Motor neuron (in vitro differentiated cells): ENCODE measurements at places on chromosomes 3 and 15.

DNA sequence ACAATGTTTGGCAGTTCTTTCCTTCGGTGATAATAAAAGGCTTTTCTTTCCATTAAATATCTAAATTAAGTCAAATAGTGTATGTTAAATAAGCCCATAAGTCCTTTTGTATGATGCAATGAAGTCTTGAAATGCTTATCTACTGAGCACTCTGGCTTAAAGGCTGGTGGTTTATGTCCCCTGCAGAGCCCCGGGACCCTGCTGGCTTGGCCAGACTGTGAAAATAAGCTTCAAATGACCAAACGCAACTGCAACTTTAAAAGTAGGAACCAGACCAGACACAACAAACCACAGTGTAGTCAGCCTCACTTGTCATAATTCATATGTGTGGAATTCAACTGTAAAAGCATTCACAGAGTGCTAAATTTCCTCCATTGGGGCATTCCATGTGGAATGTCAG is 72.5 kb downstream of the FOXP1 start:
- ATAC-seq, result no peak

GRCh38 chr3:3405131-3405530 is 225.6 kb upstream of the CRBN start:
- ATAC-seq, result no peak

DNA sequence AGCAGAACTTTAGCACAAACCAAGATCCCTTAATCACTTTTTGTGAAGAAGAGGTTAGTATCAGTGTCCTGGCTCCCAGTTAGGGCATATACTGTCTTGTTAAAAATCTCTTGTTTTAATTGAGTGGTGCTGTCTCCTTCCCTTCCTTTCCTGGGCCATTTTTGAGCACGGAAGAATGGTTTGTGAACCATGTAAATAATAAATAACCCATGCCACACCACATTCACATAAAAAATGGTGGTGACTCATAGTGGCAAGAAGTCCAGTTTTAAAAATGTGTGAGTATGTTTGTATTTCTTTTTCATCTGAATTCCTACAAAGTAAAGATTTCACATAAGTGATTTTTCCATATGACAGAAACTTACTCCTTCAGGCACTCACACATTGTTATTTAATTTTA is 59.1 kb upstream of the SPRED1 start:
- ATAC-seq, result no peak

GRCh38 chr3:99721633-99722007 is 83.2 kb downstream of the COL8A1 start:
- no peak for ATAC-seq

- ATAC-seq, result no peak
These were observed 34.1 kb upstream of the HACD2 start for GRCh38 chr3:123618768-123619484.

DNA sequence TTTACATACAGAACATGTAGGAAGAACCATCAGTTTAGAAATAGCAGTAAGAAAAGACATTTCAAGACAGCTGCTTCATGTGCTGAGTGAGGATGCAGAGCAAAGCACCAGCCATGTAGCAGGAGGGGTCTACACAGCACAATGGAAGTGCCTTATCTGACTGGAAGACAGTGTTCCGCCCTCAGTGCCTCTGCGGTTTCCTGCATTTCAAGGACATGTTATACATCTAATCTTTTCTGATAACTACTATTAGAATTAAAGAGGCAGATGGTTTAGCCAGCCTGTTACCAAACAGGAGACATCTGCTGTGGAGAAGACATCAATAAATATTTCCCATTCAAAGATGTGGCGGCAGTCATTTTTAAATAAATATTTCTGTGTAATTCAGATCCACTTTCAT is 10.6 kb downstream of the LSG1 start:
- ATAC-seq, result no peak

DNA sequence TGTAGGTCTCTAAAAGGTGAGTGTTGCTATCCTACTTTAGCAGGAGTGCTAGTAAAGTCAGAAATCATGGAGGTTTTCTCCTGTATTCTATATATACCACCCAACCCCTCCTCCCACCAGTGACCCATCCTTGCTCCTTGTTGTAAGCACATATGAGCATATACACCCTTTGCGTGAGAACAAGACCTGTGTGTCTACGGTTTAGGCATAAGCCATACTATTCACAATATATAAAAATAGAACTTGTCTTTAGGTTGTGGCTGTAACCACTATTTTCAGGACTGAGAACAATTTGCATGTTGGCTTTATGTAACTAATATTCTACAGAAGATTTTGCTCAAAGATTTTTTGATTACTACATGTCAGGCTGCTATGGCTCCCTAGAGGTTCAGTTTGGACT is 59.1 kb upstream of the TOP2B start:
- ATAC-seq, result no peak

DNA sequence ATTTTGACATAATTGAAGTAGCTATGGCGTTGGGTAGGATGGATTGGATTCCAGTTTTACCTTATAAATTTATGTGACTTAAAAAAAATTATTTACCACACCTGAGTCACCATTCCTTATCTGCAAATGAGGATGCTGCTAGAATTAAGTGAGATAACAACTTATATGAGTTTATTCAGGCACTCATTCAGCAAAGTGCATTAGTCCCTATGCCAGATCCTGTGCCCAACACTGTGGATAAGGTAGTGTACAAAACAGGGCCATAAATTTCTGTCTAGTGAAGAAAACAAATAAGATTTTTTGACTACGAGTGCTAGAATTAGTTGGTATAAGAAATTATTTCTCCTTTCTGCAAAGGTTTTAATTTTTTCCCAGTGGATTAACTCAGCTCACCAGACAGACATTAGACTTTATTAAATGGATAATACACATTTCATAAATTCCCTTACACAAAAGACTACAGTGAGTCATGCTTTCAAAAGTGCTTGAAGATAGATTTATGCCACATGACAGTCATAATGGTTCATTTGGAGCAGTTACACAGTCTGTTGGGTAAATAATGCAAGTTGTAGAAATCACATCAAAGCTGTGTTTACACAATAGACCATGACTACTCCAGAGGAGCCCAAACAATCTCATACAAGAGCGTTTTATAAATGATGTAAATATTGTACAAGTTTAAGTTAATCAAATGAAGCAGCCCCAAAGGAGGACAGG is 129.9 kb upstream of the TGFBR2 start:
- ATAC-seq, result peak; percentile 45

GRCh38 chr3:196165850-196166249 is 45.4 kb downstream of the ZDHHC19 start:
- no peak for ATAC-seq

GRCh38 chr15:101069654-101069973 is 150.5 kb downstream of the LRRK1 start:
- no peak for ATAC-seq

DNA sequence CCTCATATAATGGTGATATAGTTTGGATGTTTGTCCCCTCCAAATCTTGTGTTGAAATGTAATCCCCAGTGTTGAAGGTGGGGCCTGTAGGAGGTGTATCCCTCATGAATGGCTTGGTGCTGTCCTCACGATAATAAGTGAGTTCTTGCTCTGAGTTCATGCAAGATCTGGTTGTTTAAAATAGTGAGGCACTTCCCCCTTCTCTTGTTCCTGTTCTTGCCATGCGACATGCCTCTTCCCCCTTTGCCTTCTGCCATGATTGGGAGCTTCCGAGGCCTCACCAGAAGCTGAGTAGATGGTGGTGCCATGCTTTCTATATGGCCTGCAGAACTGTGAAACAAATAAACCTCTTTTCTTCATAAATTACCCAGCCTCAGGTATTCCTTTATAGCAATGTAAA is 39.2 kb downstream of the REC114 start:
- ATAC-seq, result no peak

GRCh38 chr3:182248349-182248880 is 536.7 kb downstream of the SOX2 start:
- ATAC-seq, result no peak

- peak; percentile 81 for ATAC-seq
These were observed 83.1 kb upstream of the PLCL2 start for GRCh38 chr3:16801698-16802097.
